ENCODE measurements at places on chromosomes 4 and X.

- no peak for DNase-seq
Measured at GRCh38 chr4:6771229-6771671, 11.3 kb upstream of the KIAA0232 start.

- no peak for DNase-seq
Measured at GRCh38 chr4:104531390-104531789, 36.7 kb upstream of the CXXC4 start.

GRCh38 chr4:120080533-120080932 lies 13.9 kb upstream of the MAD2L1 start:
- no peak for DNase-seq

DNA sequence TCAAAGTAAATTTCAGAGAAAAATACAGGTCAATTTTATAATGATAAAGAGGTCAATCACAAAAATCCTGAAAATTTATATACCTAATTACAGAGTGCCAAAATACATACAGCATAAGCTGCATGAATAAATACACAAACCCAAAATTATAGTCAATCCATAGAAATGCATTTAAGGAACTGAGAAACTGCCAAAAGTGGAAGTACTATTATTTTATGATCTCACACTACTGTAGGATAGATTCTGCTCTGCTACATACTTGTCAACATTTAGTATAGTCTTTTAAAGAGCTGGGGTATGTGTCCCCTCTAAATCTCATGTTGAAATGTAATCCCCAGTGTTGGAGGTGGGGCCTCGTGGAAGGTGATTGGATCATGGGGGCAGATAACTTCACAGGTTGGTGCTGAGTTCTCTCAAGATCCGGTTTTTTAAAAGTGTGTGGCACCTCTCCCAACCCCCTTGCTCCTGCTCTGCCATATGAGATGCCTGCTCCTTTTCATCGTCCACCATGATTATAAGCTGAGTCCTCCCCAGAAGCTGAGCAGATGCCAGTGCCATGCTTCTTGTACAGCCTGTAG lies 31.8 kb downstream of the CHIC2 start:
- no peak for DNase-seq

DNA sequence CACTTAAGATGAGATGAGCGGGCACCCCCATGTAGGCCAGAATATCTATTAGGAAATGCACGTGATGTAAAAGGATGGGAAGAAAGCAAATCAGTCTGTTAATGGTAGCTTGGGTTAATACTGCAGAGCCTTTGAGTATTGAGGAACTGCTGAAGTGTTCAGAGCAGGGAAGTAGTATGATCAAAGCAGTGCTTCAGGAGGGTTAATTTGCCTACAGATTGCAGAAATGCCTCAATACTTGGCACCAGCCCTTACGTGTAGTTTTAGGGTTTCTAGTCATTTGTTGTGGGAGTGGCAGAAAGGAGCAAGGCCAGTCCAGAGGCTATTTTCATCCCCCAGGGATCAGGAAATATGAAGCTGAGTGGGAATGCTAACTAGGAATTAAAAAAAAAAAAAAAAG lies 19.7 kb downstream of the ZFX start:
- no peak for DNase-seq

- DNase-seq, result no peak
Measured at GRCh38 chr4:100286636-100287035, 96.4 kb upstream of the DDIT4L start.

GRCh38 chr4:101348995-101349800 lies 1.9 kb upstream of the PPP3CA start:
- no peak for DNase-seq

- no peak for DNase-seq
Measured at GRCh38 chrX:45771114-45771513, 570.4 kb upstream of the DIPK2B start.

- DNase-seq, result no peak
Measured at GRCh38 chr4:40728333-40728732, 21.4 kb upstream of the NSUN7 start.

- DNase-seq, result no peak
Measured at GRCh38 chr4:11223311-11223710, 205.4 kb downstream of the HS3ST1 start.

DNA sequence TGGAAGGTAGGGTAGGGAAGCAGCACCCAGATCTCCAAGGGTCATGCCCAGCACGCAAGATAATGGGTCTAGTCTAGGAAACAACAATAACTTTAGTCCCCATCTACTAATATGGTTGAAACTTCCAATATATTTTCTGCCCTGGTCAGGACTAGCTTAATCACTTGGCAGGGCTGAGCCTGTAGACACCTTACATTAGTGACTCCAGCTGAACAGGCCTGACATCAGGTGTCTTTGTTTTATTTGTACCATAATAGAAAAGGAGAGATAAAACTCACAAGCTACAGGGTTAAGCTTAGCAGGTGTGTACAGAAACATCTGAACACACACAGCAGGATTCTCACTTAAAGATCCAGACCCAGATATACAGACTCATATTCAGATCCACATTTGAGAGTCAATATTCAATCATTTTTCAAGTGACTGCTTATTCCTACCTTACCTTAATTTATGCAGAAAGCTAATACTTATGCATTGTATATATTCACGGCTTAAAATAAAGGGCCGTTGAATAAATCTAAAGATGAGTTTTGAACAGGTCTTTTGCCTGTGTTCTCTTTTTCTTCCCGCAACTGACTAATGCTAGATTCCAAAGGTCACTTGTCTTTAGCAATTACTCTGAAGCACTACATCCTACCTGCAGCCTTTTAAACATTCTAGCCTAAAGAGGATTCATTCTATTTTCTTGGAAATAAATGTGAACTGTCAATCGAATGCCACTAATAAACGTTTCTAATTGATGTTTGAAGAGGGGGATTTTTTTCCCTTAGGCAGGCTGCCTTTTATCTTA lies 745.3 kb downstream of the RPA4 start:
- no peak for DNase-seq

DNA sequence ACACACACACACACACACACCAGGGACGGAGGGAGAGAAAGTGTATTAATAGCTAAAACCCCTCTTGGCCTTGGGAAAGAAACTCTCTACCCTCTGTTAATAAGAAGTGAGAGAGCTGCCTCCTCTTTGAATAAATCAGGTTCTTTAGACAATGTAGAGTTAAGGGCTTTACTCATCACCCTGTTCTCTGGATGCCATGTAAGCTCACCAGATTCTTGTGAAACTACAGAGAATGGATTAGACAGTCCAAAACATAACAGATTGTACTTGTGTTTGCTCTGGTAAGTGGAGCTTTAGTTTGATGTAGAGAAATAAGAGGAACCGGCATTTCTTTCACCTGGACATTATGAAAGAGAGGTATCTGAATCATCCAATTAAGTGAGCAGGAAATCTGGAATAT lies 263.2 kb downstream of the DMD start:
- no peak for DNase-seq

GRCh38 chrX:53288189-53288588 lies 6.8 kb upstream of the IQSEC2 start:
- no peak for DNase-seq

DNA sequence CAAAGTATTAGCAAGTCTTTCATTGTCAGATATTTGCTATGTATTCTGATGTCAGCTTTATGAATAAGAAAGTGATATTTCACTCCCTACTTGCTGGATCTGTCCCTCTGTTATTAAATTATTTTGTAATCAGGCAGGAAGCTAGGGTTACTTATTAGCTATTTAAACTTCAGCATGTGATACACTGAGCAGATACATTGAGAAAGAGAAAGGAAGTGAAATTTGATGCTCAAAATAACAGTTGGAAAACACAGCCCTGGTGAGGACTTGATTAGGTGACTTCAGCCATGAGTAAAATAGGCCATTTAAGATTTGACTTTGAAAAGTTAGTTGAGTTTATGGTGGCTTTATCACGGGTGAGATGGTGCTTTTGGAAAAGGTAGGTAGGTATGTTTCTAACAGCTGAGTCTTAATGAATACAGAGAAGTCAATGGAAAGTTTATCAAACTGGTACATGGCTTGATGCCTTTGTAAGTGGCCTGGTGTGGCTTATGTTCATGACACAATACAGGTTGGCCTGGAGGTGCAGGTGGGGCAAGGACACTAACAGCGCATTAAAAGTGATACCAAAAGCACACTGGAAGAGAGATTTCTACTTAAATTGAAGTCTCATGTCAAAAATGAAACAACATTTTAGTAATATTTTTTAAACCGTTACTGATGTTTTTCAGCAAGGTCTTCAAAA lies 321.2 kb upstream of the SPOCK3 start:
- no peak for DNase-seq

- DNase-seq, result no peak
Measured at GRCh38 chrX:154431341-154431740, 2.9 kb downstream of the ATP6AP1 start.

- no peak for DNase-seq
Measured at GRCh38 chr4:26459054-26459755, 31.1 kb downstream of the CCKAR start.

DNA sequence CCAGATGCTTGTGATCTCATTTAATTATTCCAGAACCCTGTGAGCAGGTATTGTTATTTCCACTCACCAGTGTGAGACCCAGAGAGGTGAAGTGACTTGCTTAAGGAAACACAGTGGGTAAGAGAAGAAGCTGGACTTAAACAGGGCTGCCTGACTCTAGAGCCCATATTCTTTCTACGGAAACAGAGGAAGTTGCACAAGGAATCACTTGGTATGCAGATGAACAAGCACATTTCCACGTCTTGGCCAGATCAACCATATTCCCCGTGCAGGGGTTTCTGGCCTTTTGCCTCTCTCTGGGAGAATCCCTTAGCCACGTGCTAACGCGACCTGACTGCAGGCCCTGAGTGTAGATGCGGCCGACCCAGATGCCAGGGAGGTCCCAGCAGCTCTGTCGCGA lies 195.5 kb upstream of the ATP6AP2 start:
- DNase-seq, result no peak

- no peak for DNase-seq
Measured at GRCh38 chr4:11334887-11335286, 93.8 kb downstream of the HS3ST1 start.

- DNase-seq, result no peak
Measured at GRCh38 chrX:19556202-19556601, 40.9 kb upstream of the MAP3K15 start.

DNA sequence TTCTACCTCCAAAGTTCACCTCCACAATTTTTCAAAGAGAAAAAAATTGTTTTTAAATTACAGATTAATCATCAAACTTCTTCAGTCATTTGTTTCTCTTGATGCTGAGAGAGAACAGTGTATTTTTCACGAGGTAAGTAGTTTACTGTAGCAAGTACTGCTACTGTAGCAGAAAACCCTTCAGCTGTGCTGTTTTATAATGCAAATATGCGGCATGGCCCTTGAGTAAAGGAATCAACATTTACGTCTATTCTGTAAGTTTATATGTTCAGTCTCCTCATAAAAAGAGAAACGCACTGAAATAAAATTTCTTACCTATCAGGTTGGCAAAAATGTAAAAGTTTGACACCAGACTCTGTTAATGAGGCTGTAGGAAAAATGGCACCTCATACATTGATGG lies 399.0 kb downstream of the NKX6-1 start:
- DNase-seq, result no peak

DNA sequence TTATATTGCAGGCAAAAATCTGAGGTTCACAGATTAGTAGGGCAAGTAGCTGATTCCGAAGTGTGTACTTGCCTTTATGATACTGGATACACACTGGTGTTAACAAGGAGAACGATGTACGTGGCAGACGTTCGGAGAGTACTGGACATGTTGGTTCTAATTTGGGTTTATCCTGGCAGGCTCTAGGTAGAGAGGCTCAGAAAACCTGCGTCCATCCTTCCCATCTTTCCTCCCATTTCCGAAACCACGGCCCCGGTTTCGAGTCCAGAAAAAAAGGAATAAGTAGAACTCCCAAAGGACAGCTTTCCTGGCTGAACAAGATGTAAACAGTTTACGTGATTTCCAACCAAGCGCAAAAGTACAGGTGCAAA lies 351 bp upstream of the SLC30A9 start:
- DNase-seq, result no peak

DNA sequence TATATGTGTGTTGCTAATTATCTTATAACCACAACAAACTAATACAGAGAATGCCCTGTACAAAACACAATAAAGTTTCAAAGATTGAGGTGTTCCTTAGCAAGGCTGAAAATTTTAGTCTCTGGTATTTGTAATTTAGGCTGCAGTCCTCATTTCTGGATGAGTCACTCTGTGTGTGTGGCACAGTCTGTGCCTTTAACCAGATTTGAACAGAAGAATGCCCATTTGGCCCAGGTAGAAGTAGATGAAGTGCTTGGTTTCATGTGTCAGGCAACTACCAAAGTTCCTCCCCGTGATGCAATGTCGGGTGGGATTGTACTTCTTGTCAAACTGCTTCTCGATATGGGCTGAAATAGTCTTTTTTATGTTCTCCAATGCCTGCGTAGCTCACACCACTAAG lies 91.6 kb upstream of the H2AZ1 start:
- no peak for DNase-seq

DNA sequence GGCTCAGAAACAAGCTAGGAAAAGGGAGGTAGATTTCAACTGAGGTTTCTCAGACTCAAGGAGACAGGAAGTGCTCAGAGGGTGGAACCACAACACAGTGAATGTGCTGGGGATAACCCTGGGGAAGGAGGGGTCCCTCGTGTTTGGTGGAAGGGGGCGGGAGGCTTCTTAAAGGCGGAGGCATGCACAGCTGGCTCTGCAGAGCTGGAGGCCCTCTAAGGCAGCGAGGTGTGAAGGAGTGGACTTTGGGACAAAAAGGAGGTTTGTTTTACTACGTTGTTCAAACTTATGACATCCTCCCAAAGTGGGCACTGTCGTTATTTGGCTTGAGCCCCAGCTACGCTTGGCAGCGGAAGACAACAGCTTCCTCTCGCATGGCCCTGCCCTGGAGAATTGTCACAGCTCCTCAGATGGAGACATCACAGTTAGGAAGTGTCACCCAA lies 21.7 kb upstream of the MTM1 start:
- DNase-seq, result no peak
